ENCODE measurements at places on chromosomes 11 and 22. TPM values are rescaled to one million over a fixed set of nuclear protein-coding genes. Genes with fewer than 3 reads are reported as not detected.
A peak's percentile ranks its signal among the peaks of the same experiment; 100 is the strongest.

DNA sequence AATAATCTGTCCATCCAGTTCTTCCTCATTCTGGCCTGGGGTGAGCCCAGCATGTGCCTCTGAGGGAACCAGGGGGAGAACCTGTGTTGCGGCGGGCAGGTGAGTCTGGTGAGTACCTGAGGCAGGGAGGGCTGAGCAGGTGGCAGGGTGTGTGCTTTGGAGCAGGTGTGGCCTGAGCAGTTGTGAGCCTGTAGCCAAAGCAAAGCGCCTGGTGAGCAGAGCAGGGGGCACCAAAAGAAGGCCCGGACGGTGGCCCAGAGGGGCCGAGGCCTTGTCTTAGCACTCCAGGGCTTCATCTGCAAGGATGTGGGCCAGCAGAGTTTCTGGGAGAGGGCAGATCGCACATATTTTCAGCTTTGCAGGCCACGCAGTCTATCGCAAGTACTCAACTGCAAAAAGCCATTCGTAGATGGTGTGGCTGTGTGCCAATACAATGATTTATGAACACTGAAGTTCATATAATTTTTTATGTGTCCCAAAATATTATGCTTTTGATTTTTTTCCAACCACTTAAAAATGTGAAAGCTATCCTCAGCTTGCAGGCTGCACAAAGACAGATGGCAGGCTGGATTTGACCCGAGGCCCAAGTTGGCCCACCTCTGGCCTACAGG, 8.7 kb downstream of the GLB1L2 start:
- no peak overlapping the region for H3K4me3 ChIP-seq
- H3K27ac ChIP-seq: no peak overlapping the region
- no peaks in the 10 kb centered on the region for H3K27me3 ChIP-seq
- H3K36me3 ChIP-seq: no peaks in the 10 kb centered on the region

DNA sequence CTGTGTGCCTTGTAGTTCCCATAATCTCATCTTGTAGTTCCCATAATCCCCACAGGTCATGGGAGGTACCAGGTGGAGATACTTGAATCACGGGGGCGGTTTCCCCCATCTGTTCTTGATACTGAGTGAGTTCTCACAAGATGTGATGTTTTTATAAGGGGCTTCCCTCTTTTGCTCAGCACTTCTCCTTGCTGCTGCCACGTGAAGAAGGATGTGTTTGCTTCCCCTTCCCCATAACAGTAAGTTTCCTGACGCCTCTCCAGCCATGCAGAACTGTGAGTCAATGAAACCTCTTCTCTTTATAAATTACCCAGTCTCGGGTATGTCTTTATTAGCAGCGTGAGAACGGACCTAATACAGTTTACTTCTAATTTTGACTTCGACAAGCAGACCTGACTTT, 14.0 kb upstream of the SMIM38 start:
- H3K4me1 ChIP-seq: no peaks in the 10 kb centered on the region
- no peak overlapping the region for H3K27ac ChIP-seq
- DNase-seq: no peak
- H3K36me3 ChIP-seq: no peaks in the 10 kb centered on the region
- H3K4me3 ChIP-seq: no peak overlapping the region
- H3K27me3 ChIP-seq: no peaks in the 10 kb centered on the region

GRCh38 chr11:15158351-15159015, 43.8 kb downstream of the INSC start:
- DNase-seq: no peak
- H3K27me3 ChIP-seq: no peaks in the 10 kb centered on the region
- H3K4me1 ChIP-seq: no peaks in the 10 kb centered on the region
- H3K27ac ChIP-seq: no peak overlapping the region

GRCh38 chr22:50053861-50054260, 4.2 kb downstream of the TTLL8 start:
- no peak for DNase-seq
- peaks cover 20% of the 10 kb centered on the region for H3K27me3 ChIP-seq
- no peak overlapping the region for H3K4me3 ChIP-seq
- peaks cover 7% of the 10 kb centered on the region for H3K4me1 ChIP-seq
- no peak overlapping the region for H3K27ac ChIP-seq

- H3K36me3 ChIP-seq: peaks cover 27% of the 10 kb centered on the region
- H3K4me1 ChIP-seq: peaks cover 6% of the 10 kb centered on the region
- no peak for DNase-seq
- H3K27me3 ChIP-seq: no peaks in the 10 kb centered on the region
- H3K27ac ChIP-seq: no peak overlapping the region
Observed at GRCh38 chr11:63896071-63896470, 20.9 kb downstream of the RCOR2 start.

GRCh38 chr11:65424205-65425104, 1.9 kb downstream of the NEAT1 start:
- peak overlapping the region; percentile 80 for H3K4me3 ChIP-seq
- H3K4me1 ChIP-seq: peaks cover 16% of the 10 kb centered on the region
- H3K36me3 ChIP-seq: peaks cover 12% of the 10 kb centered on the region
- peak; percentile 55 for DNase-seq

- H3K4me3 ChIP-seq: no peak overlapping the region
- H3K4me1 ChIP-seq: peaks cover 21% of the 10 kb centered on the region
- peaks cover 70% of the 10 kb centered on the region for H3K36me3 ChIP-seq
- H3K27ac ChIP-seq: no peak overlapping the region
- no peak for DNase-seq
- H3K27me3 ChIP-seq: no peaks in the 10 kb centered on the region
Observed at GRCh38 chr22:29833392-29833965, 4.6 kb downstream of the ASCC2 start.

DNA sequence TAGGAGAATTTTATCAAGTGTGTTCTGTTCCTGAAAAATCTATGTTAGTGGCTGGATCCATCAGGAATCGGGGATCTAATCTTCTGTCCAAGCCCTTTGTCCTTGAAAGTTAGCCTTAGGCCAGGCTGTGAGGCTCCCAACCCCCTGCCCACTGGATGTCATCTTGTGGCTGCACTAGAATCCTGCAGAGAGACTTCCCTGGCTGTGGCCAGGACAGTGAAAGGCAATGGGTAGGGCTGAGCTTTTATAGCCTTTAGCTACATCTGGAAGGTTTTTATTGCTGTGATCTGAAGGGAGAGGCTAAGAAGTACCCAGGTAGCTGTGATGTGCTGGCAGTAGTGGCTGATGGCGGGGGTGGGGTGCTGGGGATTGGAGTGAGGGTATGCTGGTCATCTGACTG, 2.1 kb downstream of the OAF start:
- H3K27ac ChIP-seq: peak overlapping the region; percentile 91
- H3K4me3 ChIP-seq: peak overlapping the region; percentile 76
- H3K36me3 ChIP-seq: no peaks in the 10 kb centered on the region
- H3K4me1 ChIP-seq: no peaks in the 10 kb centered on the region
- H3K27me3 ChIP-seq: no peaks in the 10 kb centered on the region

GRCh38 chr11:33172996-33173395, 11.7 kb upstream of the CSTF3 start:
- H3K4me3 ChIP-seq: no peak overlapping the region
- H3K36me3 ChIP-seq: no peaks in the 10 kb centered on the region
- no peak for DNase-seq
- no peaks in the 10 kb centered on the region for H3K4me1 ChIP-seq

- DNase-seq: no peak
- H3K4me3 ChIP-seq: no peak overlapping the region
- H3K36me3 ChIP-seq: no peaks in the 10 kb centered on the region
- no peak overlapping the region for H3K27ac ChIP-seq
Observed at GRCh38 chr11:133825156-133825555, 20.2 kb downstream of the SPATA19 start.

GRCh38 chr11:824942-825341, 2.8 kb upstream of the CRACR2B start:
- no peak for DNase-seq
- H3K27me3 ChIP-seq: peaks cover 42% of the 10 kb centered on the region
- no peak overlapping the region for H3K4me3 ChIP-seq
- H3K4me1 ChIP-seq: peaks cover 53% of the 10 kb centered on the region
- H3K36me3 ChIP-seq: no peaks in the 10 kb centered on the region
- H3K27ac ChIP-seq: no peak overlapping the region

- no peak overlapping the region for H3K27ac ChIP-seq
- no peak for DNase-seq
- H3K4me3 ChIP-seq: no peak overlapping the region
- H3K27me3 ChIP-seq: no peaks in the 10 kb centered on the region
Observed at GRCh38 chr11:131615611-131616010, 245.2 kb downstream of the NTM start.

RASSF10 gene
- 0.60 TPM for total RNA-seq

C11orf97 gene
- not detected for total RNA-seq

BDNF gene
- total RNA-seq: not detected

AGBL2 gene
- 5.9 TPM for total RNA-seq

SLC35E4 gene
- 7.5 TPM for total RNA-seq

DBX1 gene
- total RNA-seq: not detected

PCF11 gene
- total RNA-seq: 88.5 TPM

Measured in tibial nerve (tissue), 4 donors.